ENCODE measurements at places on chromosomes 3 and 15. TPM values are rescaled to one million over a fixed set of nuclear protein-coding genes. Genes with fewer than 3 reads are reported as not detected.

- no peaks in the 10 kb centered on the region for H3K4me1 ChIP-seq
- H3K4me3 ChIP-seq, result no peak overlapping the region
- H3K36me3 ChIP-seq, result peaks cover 91% of the 10 kb centered on the region
- no peaks in the 10 kb centered on the region for H3K27me3 ChIP-seq
- DNase-seq, result peak; percentile 7
Measured at GRCh38 chr3:123104550-123104949, 37.7 kb downstream of the PDIA5 start.

GRCh38 chr15:94747510-94747909 lies 516.1 kb downstream of the MCTP2 start:
- no peaks in the 10 kb centered on the region for H3K36me3 ChIP-seq
- no peak for DNase-seq
- no peaks in the 10 kb centered on the region for H3K27me3 ChIP-seq
- no peak overlapping the region for H3K27ac ChIP-seq

GRCh38 chr3:21954709-21955108 lies 203.7 kb upstream of the ZNF385D start:
- H3K4me3 ChIP-seq, result no peak overlapping the region
- DNase-seq, result no peak
- no peaks in the 10 kb centered on the region for H3K36me3 ChIP-seq
- H3K27me3 ChIP-seq, result no peaks in the 10 kb centered on the region
- H3K4me1 ChIP-seq, result no peaks in the 10 kb centered on the region
- H3K27ac ChIP-seq, result no peak overlapping the region

- H3K4me1 ChIP-seq, result no peaks in the 10 kb centered on the region
- H3K27ac ChIP-seq, result no peak overlapping the region
- no peaks in the 10 kb centered on the region for H3K36me3 ChIP-seq
- H3K27me3 ChIP-seq, result no peaks in the 10 kb centered on the region
- DNase-seq, result no peak
Measured at GRCh38 chr15:35657679-35658311, 111.8 kb upstream of the DPH6 start.

IGF2BP2 gene
- total RNA-seq, result 12.8 TPM

GALNT15 gene
- total RNA-seq, result 35.5 TPM

ACP3 gene
- total RNA-seq, result 16.3 TPM

Data from spleen (tissue), 13 donors.